ENCODE measurements at places on chromosomes 16 and 17.

DNA sequence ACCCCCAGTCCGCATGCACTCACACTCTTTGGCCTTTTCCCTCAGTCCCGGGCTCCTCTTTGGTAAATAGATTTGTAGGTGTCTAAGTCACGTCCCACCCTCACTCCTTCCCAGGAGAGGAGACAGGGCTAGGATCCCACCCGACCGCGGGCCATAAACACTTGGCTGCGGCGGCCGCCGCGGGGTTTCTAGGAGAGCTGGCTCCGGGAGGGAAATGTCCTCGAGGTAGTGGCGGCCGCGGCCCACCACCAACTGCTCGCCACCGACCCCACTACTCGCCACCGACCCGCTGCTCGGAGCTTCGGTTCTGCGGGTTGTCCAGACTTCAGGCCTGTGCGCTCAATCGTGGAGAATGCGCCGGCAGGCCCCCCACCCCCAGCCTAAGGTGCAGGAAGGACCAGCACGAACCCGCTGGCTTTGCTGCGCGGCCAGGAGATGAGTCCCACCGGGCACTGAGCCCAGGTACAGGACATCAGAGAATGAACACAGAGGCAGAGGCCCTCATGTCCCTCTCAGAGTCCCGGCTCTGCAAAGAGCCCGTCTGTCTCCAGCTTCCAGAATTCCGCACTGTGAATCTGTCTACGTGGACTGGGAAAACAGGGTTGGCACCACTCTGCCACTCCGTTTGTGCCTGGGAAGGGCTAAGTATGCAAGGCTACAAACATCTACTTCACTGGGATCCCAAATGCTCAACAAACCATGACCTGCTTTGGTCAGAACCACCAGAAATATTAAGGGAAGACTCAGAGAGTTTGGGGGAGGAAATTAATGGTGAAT is 2.5 kb downstream of the PRAC2 start:
- DNase-seq, result no peak

- DNase-seq, result no peak
These were observed 82.9 kb upstream of the RCVRN start for GRCh38 chr17:9987779-9988585.

DNA sequence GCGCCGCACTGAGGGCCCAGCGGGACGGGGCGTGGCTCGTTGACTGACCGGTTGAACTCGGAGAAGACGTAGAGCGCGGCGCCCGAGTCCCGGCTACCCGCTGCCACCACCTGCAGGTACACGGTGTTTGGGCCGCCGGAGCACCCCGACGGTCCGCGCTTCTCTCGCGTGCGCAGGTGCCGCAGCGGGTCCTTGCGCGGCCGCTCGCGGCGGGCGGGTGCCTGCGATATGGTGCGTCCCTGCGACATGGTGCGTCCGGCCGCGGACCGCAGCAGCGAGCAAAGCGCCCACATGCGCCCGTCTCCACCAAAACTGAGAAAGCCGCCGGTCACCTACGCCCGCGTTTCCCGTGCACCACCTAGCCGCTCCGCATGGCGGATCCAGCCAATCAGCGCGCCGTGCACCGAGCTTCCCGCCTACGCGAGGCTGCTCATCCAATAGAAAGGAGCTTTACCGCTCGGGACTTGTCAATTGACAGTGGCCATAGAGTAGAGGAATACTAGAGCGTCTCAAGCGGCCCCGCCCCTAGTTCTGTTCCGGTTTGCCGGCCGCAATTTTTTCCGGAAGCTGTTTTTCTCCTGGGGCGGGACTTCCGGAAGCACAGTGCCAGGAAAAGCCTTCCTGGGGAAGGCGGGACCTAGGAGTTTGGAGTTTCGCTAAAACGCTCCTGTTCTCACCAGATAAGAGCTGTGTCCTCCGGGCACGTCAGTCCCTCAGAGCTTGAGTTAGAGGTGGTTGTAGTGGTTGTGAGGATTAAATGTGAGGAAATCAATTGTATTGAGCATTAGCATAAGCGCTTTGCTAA is at the start of gene ELAC2:
Gene ELAC2 (minus strand): TSS at position 373 of the 805 bp plus-strand sequence. CDS start 80 bp downstream, at position 293.
- DNase-seq, result peak; percentile 97

- no peak for DNase-seq
These were observed 132.3 kb downstream of the BANP start for GRCh38 chr16:88083582-88083981.

GRCh38 chr17:81337476-81337879 is 42.4 kb upstream of the SLC38A10 start:
- DNase-seq, result no peak

DNA sequence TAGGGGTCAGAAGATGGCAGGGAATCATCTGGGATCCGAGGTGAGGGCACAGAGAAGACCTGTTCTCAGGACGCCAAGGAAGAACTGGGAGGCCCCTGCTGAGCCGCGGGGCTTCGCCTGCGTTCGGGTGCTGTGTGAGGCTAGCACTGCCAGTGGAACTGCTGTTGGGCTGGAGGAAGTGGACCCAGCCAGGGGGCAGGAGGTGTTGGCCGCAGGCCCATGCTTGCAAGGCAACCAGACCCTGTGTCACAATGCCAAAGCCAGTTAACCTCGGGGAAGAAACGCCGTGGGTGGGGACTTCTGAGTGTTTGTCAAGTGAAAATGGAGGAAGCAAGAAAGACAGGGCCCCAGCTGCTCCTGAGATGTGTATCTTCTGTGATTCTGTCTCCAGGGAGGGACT is 185.5 kb downstream of the LGALS9B start:
- DNase-seq, result no peak

- DNase-seq, result peak; percentile 80
These were observed 10.7 kb upstream of the SMTNL2 start for GRCh38 chr17:4573669-4574068.

GRCh38 chr17:56186222-56186786 is 33.0 kb downstream of the ANKFN1 start:
- no peak for DNase-seq

DNA sequence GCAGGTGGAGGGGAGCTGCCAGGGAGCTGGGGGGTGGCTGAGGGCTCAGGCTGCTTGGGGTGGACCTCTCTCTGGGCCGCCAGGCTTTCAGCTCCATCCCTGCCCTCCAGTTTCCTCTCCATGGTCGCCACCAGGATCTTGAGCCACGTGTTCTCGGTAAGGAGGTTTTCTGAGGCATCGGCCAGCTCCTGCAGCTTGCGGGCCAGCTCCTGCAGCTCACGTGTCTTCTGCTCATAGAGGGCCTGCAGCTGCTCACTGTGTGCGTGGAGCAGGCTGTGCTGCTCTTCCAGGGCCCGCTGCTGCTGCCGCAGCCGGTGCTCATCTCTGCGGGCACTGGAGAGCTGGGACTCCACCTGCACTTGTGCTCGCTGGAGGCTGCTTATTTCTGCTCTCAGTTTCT is 11.0 kb downstream of the SNN start:
- no peak for DNase-seq

- no peak for DNase-seq
These were observed 21.7 kb downstream of the CARHSP1 start for GRCh38 chr16:8847145-8847544.

- DNase-seq, result no peak
These were observed 44.9 kb downstream of the ABCA5 start for GRCh38 chr17:69282002-69282401.

- no peak for DNase-seq
These were observed 41.6 kb upstream of the RNFT1 start for GRCh38 chr17:60006160-60006559.

GRCh38 chr17:77479372-77480198 is 338.8 kb downstream of the SEC14L1 start:
- no peak for DNase-seq

DNA sequence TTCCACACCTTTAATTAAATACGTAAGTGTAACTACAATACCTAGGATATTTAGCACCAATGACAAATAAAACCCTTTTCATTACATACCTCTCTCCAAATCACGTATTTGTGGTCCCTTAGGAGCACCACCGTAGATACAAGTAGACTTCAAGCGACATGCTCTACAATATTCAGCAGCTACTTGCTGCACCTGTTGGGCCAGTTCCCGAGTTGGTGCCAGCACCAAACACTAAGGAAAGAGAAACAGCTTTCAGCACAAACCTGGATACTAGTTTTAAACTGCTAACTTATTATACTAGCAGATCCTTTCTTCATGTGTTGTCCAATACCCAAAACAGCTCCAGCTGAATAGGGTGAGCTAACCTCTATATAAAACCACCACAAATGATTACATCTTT is 2.7 kb downstream of the DDX5 start:
- DNase-seq, result no peak

GRCh38 chr16:11585460-11586377 is 1.0 kb downstream of the LITAF start:
- peak; percentile 34 for DNase-seq

DNA sequence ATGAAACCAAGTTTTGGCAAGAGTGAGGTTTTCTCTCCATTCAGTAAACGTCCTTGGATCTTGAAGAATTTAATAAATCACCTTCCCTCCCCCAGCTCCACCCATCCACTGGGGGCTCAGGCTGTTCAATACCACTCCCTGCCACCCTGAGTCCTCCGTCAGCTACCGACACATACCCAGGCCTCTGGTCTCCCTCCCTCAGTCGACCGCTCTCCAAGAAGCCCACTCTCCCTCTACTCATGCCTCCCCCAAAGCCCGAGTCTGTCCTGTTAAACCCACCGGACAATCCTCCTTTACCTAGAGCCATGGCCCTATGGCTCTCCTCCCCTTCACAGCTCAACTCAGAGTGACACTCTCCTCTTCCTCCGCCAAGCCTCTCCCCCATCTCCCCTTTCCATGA is 19.7 kb upstream of the SLC4A1 start:
- DNase-seq, result no peak

DNA sequence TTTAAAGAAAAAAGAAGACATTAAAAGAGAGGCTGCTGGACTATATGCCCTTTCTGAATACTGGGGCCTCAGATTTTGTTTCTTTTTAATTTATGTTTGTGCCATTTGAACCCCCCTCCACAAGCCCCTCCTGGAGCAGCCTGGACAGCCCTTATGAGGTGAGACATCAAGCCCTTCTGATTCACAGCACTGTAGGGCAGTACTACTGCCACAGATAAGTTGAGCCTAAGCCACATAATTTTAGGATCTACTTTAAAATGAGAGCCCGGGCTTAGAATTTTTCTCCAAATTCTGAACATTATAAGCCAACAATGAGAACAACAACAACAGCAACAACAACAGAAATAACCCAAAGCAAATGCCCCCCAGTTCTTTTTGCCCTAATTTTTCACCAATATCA is 256.9 kb upstream of the SALL1 start:
- DNase-seq, result no peak

DNA sequence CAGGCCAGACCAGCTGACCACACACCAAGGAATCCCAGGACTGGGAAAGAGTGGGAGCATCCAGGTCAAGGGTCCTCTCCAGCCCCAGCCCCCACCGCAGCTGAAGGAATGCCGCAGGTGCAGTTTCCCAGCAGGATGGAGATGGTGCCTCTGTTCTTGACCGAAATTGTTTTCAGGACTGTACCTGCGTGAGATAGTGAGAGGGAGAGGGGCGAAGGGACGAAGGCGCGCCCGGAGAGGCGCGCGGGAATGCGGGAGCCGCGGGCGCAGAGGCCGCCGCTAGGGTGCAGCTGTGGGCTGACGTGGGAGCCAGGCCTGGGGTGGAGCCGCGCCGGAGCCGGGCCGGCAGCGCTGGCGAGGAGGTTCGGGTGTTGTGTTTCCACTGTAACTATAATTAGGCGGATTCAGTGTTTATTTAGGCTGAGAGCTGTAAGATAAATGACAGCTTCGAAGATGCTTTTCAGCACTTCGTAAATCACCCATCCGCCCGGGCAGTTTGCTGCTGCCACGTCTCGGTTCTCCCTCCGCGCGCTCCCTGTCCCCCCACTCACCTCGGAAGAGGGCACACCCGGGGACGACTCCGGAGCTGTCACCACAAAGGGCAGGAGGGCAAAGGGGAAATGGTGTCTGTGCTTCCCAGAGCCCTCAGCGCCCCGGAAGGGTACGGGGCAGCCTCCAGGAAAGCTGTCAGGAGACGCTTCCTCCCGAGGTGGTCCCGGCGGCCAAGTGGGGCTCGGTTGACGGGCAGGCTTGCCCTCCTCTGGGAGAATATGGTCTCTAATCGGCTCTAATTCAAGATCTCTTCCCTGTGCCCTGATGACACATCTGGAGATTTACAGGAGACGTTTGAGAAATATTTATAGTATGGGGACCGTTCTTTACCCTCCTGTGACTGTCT is 38.2 kb downstream of the HOXB1 start:
- DNase-seq, result peak; percentile 70

- no peak for DNase-seq
These were observed 216.3 kb upstream of the NLRP1 start for GRCh38 chr17:5800646-5801045.

DNA sequence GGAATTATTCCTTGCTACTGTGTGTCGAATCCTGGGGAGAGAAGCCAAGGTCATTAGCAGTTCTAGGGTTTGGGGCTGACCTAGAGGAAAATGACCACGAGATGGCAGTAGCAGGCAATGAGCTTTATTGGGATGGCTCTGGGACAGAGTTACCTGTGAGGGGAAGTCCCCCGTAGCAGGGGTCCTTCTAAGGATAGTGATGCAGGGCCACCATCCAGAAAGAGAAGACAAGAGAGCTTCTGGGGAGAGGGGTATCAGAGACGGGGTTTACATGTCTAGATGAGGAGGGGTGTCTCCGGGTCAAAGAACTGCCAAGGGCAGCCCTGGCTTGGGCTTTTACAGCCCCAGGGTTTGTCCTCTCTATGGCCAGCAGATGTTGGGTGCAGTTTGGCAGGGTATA is 6.4 kb upstream of the GGT6 start:
- peak; percentile 50 for DNase-seq

GRCh38 chr16:69465881-69466280 is 41.5 kb downstream of the CYB5B start:
- DNase-seq, result no peak

DNA sequence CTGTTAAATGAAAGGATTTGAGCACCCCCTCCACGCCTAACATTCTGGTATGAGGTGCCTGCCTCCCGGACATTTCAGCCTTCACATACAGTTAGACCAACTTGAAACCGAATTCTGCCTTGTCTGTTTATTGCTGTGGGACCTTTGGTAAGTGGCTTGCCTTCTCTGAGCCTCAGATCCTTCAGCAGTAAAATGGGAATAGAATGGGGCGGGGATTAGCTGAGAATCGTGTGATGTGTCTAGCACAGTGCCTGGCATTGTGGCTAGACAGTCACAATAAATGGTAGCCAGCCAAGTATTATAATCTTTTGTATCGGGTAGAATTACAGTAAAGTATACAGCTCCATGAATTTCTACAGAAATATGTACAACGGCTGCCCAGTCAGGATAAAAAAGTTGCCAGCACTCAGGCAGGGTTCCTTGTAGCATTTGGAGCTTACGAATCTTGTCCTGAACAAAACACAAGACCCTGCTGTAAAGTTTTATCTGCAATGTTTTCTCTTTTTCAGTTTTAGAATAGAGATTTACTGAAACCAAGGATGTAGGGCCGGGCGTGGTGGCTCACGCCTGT is 786 bp downstream of the TMC7 start:
- no peak for DNase-seq

- no peak for DNase-seq
These were observed 313.7 kb upstream of the CDH5 start for GRCh38 chr16:66052745-66053144.

DNA sequence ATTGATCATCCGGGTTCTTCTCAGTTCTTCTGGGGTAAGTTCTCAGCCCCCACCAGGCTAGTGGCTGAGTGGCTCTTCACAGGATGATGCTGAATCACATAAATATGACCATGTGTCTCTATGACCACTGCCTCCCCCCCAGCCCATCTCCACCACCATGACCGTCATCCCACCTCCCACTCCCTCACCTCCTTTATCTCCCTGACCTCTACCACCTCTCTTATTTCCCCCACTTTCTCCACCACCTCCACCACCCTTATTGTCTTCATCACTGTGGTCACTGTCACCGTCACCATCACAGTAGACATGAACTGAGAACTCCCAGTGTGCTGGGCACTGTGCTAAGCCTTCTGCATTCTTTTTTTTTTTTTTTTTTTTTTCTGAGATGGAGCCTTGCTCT is 32.5 kb downstream of the RGS9 start:
- no peak for DNase-seq

GRCh38 chr17:27578718-27579085 is 52.3 kb upstream of the LGALS9 start:
- peak; percentile 62 for DNase-seq
